Inflammatory macrophage treated with lipopolysaccharide for 1 hour (primary cell): ENCODE measurements at places on chromosomes 12 and 14.

DNA sequence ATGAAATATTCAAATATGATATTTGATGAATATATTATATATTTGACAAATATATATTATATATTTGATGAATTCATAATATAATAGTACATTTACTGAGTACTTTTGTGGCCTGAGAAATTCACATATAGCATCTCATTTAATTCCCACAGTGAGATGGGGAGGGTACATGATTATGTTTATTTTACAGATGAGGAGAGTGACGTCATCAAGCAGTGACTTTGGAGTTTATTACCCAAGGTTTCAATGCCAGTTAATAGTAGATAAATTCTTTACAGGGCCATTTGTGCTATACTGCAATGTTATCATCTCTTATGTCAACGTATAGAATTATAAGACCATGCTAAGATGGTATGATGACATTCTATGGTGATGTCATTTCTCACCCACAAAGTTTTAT, 352.7 kb downstream of the TMTC2 start:
- DNase-seq, result no peak

GRCh38 chr14:83041224-83041623, 1507.6 kb upstream of the SEL1L start:
- no peak for DNase-seq

DNA sequence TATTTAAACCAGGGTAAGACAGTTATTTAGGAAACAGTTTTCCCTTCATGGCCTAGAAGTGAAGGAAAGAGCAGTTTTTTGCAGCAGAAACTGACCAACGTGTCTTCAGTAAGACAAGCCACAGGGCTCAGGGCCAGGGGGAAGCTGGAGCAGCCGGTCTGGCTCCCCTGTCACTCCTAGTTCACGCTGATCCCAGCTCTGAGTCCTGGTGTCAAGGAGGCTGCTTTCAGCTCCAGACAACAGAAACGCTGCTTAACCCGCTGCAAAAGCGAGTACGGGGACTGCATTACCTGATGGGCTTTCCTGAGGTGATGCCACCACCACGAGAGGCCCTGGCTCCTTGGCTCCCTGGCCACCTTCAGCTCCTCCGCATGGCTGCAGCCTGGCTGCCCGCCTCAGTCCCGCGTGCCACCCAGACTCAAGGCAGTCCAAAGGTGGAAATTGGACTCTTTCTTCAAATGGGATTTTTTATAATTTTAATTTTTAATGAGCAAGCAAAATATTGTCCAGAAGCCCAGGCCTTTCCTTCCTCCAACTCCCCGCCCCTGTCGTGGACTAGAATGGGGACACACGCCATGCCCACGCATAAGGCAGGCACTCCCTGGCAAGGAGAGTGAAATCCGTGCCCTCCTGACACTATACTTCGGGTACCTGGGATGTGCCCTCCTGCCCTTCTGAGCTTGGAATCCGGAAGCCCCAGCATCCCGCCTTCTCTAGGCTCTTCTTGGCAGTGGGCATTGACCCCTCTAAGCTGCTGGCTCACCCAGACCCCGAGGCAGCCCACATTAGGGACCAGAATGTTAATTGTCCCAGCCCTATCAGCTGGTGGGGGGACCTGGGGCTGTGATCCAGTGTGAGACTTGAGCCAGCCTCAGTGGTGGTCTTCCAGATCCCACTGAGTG, 85.0 kb downstream of the PAPOLA start:
- DNase-seq, result no peak

DNA sequence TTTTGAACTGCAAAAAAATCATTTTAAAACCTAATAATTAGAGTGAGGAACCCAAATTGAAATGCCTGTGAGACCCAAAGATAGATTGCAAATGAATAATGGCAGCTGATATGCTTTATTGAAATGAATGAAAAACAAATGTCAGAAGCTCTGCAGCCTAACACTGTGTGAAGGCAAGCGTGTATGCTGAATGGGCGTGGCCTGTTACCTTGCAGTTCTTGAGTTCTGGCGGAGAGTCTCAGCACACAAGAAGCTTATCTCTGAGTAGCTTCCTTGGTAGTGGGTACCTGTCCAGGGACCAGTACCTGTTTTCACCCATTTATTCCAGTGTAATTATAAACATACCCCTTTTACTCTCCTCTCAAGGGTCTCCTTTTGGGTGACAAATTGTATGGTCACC, 341.2 kb downstream of the NPAS3 start:
- no peak for DNase-seq

DNA sequence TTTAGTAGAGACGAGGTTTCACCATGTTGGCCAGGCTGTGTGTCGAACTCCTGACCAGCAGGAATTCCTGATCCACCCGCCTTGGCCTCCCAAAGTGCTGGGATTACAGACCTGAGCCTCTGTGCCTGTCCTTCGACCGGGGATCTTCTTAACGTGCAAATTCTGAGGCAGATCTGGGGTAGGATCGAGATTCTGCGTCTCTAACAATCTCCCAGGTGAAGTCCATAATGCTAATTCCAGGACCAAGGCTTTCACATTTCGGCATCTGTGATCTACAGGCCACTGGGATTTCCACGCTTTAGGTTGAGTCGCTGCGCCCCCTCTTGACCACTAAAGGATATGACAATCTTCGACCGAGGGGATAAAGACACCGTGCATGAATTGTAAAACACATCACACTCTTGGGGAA, 24.8 kb downstream of the FOS start:
- peak; percentile 87 for DNase-seq

- peak; percentile 47 for DNase-seq
Observed at GRCh38 chr12:42129595-42130204, 15.0 kb downstream of the GXYLT1 start.

DNA sequence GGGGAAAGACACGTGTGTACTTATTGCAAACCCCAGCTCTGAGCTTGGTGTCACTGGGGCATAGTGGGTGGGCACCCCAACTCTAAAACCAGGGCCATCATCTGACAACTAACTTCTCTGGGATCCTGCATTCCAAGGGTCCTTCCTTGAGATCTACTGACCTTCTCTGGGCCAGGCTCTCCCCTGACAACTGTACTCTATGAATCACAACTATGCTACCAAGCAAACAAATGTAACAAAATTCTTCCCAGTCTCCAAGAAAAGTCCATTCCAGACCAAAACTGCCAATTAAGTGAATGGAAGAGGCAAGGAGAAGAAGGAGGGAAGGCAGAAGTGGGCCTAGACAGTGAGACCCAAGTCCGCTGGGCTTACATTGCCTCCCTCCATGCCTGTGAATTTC, 38.2 kb downstream of the VWF start:
- no peak for DNase-seq

- peak; percentile 40 for DNase-seq
Observed at GRCh38 chr12:1305791-1306500, 288.4 kb downstream of the FBXL14 start.

- DNase-seq, result peak; percentile 56
Observed at GRCh38 chr14:24438223-24439097, 4.1 kb downstream of the SDR39U1 start.

- DNase-seq, result no peak
Observed at GRCh38 chr14:26261368-26262122, 336.3 kb downstream of the NOVA1 start.
